ENCODE measurements at places on chromosomes 6 and 20. TPM values are rescaled to one million over a fixed set of nuclear protein-coding genes. Genes with fewer than 3 reads are reported as not detected.

The MEP1A gene
- total RNA-seq = not detected

The RBPJL gene
- not detected for total RNA-seq

The TRMT11 gene
- 28.6 TPM for total RNA-seq

The PLG gene
- 0.46 TPM for total RNA-seq

The CASS4 gene
- total RNA-seq = 12.5 TPM

DNA sequence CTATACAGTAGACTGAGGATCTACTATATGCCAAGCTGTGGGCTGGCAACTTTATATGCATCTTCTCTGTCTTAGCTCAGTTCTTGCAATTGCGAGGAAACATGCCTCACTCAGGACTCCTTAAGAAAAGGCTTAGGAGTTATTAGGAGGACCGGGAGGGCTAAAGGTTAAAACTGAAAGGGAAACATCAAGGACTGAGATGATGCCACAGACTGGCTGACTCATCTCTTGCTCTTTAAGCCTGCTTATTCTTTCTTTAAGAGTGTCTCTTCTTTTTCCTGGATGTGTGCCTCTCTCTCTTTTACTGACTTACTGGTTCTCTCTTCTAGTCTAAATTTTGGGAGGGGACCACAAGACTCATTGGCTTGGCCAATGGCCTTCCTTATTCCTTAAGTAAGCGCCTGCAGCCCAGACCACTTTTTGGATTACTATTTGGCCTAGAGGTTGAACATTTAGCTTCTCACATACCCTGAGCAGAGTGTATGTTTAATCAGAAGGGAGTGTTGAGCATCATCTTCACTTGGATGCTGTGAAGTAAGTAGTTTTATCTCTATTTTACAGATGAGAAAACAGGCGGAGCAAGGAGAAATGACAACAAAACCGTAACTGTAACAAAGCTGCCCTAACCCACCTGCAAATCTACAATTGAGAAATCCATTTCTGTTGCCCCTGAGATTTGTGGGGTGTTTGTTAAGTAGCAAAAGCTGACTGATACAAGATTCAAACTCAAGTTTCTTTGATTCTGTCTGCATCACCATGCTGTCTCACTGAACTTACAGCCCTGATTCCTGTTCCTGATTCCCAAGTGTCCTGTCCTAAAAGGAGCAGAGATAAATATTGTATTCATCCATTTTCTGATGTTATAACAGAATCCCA lies 7.2 kb upstream of the SDC4 start:
- H3K36me3 ChIP-seq = no peaks in the 10 kb centered on the region
- DNase-seq = no peak
- no peak overlapping the region for H3K4me3 ChIP-seq
- H3K4me1 ChIP-seq = peaks cover 6% of the 10 kb centered on the region
- H3K27ac ChIP-seq = peak overlapping the region; percentile 27
- no peaks in the 10 kb centered on the region for H3K27me3 ChIP-seq

- no peak for DNase-seq
- H3K4me1 ChIP-seq = no peaks in the 10 kb centered on the region
- H3K36me3 ChIP-seq = no peaks in the 10 kb centered on the region
- H3K4me3 ChIP-seq = no peak overlapping the region
- peaks cover 4% of the 10 kb centered on the region for H3K27me3 ChIP-seq
- H3K27ac ChIP-seq = no peak overlapping the region
Observed at GRCh38 chr20:2825761-2826160, 9.6 kb downstream of the TMEM239 start.

DNA sequence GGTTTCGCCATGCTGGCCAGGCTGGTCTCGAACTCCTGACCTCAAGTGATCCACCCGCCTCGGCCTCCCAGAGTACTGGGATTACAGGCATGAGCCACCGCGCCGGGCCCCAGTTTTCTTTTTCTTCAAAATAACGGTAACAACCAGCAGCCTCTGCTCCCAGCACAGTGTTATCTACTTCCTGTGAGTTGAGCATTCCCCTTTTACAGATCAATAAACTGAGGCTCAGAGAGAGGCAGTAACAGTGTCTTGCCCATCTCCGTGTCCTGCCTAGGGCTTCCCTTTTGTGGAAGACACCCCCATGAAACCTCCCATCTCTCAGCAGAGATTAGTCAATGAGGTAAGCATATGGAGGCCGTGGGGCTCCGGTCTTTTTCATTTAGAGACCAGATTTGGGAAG lies 29.6 kb downstream of the BPIFB1 start:
- no peak overlapping the region for H3K27ac ChIP-seq
- no peaks in the 10 kb centered on the region for H3K4me1 ChIP-seq
- H3K27me3 ChIP-seq = no peaks in the 10 kb centered on the region
- DNase-seq = no peak
- no peak overlapping the region for H3K4me3 ChIP-seq

DNA sequence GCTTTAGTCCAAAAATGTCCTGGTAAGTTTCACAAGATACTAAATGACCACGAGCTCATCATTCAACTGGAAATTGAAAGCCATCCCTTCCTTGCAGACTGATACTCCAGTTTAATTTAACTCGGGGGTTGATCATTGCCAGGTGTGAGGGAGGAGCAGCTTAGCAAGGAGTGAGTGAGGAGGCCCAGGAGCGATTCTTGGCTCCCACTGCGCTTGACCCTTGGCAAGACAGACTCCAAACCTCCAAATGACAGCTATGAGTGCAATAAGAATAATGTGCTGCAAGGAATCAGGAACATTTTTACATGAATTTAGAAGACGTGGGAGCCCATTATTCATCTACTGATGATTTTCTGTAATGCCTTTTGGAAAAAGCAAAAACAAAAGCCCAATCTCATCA lies 64.9 kb downstream of the LAMA4 start:
- H3K4me3 ChIP-seq = no peak overlapping the region
- no peak overlapping the region for H3K27ac ChIP-seq
- H3K4me1 ChIP-seq = no peaks in the 10 kb centered on the region
- DNase-seq = no peak
- H3K36me3 ChIP-seq = no peaks in the 10 kb centered on the region

GRCh38 chr6:2973676-2974075 lies 2.3 kb upstream of the SERPINB6 start:
- no peak overlapping the region for H3K4me3 ChIP-seq
- DNase-seq = no peak
- H3K27ac ChIP-seq = no peak overlapping the region
- H3K4me1 ChIP-seq = peaks cover 48% of the 10 kb centered on the region
- H3K36me3 ChIP-seq = no peaks in the 10 kb centered on the region
- H3K27me3 ChIP-seq = no peaks in the 10 kb centered on the region

- no peak overlapping the region for H3K27ac ChIP-seq
- H3K27me3 ChIP-seq = no peaks in the 10 kb centered on the region
- no peaks in the 10 kb centered on the region for H3K36me3 ChIP-seq
- H3K4me3 ChIP-seq = no peak overlapping the region
- H3K4me1 ChIP-seq = no peaks in the 10 kb centered on the region
Observed at GRCh38 chr6:25464225-25464624, 185.1 kb downstream of the CARMIL1 start.

DNA sequence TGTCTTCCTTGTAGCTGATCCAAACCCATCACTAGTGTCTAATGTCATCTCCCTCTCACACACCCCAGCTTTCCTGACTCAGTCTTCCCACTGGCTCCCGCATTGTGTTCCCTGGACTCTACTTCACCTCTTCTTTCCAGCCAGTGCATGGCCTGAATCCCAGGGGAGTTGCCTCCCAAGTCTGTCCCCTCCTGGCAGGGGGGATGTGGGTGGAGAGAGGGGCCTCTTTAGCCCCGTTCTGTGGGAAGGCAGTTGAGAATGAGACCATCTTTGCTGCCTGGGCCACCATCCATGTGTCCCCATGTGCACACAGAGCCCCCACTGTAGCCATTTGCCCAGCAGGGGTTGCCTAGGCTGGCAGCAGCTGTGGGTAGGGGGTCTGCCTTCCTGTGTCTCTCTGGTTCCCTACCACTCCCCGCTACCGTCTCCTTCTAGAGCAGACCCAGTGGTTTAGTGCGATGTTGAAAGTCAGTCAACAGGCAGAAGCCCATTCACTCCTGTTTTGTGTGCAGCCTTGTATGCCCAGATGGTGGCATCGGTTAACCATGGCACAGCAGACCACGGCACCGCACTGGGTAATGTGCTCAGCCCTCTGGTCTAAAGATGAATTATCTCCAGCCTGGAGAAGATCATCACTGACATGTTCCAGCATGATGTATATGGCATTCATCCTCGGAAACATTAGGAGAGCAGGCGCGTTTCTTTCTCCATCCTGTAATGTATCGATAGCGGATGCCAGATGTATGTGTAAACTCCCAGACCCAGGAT lies 178.8 kb upstream of the SNX9 start:
- H3K4me3 ChIP-seq = no peak overlapping the region
- no peak for DNase-seq
- H3K27me3 ChIP-seq = no peaks in the 10 kb centered on the region
- no peaks in the 10 kb centered on the region for H3K36me3 ChIP-seq

DNA sequence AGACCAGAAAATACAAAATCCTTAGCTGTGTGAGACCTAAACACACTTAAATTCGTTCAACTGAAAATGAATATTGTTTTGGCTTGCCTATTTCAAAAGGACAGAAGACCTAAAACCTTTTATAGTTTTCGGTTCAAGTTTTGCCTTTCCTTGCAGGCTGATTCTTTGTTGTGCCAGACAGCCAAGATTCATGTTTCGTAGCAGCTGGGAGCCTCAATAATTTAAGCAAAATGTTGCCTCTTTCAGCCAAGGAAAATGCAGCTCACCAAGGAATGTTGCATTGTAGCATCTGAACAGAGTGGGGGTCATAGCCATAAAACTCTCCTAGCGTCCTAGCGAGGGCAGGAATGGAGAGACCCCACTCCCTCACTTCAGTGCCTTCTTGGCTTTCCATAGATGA lies 92.3 kb upstream of the INSM1 start:
- no peaks in the 10 kb centered on the region for H3K36me3 ChIP-seq
- H3K4me3 ChIP-seq = no peak overlapping the region
- H3K4me1 ChIP-seq = no peaks in the 10 kb centered on the region
- no peak overlapping the region for H3K27ac ChIP-seq

DNA sequence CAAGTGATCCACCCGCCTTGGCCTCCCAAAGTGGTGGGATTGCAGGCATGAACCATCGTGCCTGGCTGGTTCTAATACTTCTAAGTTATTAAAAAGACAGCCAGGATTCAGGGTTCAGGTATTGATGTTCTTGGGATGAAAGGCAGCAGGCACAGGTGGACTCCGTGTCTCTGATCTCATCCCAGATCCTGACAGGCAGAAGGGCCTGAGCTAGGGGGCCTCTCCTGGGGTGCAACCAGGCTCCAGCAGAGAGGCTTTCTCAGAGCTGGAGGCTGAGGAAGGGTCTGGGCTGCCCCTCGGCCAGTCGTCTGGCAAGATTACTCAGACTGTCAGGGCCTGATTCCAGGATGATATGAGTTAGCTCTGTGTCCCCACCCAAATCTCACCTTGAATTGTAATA lies 106.3 kb downstream of the SCML4 start:
- H3K36me3 ChIP-seq = peaks cover 33% of the 10 kb centered on the region
- DNase-seq = no peak

GRCh38 chr20:44739942-44740341 lies 5.7 kb upstream of the KCNK15 start:
- no peak for DNase-seq
- H3K4me3 ChIP-seq = no peak overlapping the region

DNA sequence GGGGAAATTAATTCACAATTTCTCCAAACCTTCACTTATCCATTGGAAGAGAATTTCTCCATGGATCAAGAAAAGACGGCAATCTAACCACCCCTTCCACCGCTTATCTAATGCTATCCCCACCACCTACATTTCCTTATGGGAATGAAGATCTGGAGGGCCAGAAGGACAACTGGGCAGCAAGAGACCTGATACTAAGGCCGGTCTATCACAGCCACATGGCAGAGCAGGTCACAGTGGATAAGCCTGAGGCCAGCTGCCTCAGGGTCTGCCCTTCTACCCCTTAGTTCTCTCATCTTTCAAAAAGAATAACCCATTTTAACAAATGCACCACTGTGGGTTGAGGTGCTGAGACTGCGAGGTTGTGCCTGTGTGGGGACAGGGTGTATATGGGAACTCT lies 37.1 kb downstream of the MAN1A1 start:
- peak overlapping the region; percentile 79 for H3K27ac ChIP-seq
- no peaks in the 10 kb centered on the region for H3K27me3 ChIP-seq
- no peak overlapping the region for H3K4me3 ChIP-seq
- DNase-seq = no peak

- no peaks in the 10 kb centered on the region for H3K4me1 ChIP-seq
- no peak overlapping the region for H3K27ac ChIP-seq
- no peak for DNase-seq
- no peaks in the 10 kb centered on the region for H3K36me3 ChIP-seq
Observed at GRCh38 chr6:73803562-73804241, 107.7 kb downstream of the CD109 start.

DNA sequence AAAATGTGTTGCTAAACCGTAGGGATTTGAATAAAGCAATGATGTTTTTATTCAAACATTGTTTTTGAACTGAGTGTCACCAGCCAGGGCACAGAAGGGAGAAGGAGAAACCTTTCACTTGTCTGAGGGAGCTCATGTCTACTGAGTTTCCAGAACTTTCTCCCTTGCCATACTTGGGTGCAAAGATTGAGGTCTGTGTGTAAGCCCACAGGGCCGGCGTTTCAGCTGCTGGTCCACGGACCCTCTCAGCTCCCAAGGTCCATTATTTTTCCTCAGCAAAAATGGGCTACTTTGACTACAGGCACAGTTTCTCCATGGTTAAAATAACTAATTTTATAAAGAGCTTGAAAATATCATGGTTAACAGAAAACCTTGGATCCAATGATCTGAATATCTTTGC lies 32.6 kb downstream of the PSMG4 start:
- H3K4me3 ChIP-seq = no peak overlapping the region
- peaks cover 9% of the 10 kb centered on the region for H3K4me1 ChIP-seq
- no peaks in the 10 kb centered on the region for H3K36me3 ChIP-seq
- no peaks in the 10 kb centered on the region for H3K27me3 ChIP-seq

- H3K27me3 ChIP-seq = no peaks in the 10 kb centered on the region
- no peaks in the 10 kb centered on the region for H3K4me1 ChIP-seq
- no peak overlapping the region for H3K27ac ChIP-seq
- no peaks in the 10 kb centered on the region for H3K36me3 ChIP-seq
- no peak overlapping the region for H3K4me3 ChIP-seq
Observed at GRCh38 chr6:45721665-45722064, 294.0 kb downstream of the CLIC5 start.

- H3K36me3 ChIP-seq = no peaks in the 10 kb centered on the region
- no peak overlapping the region for H3K4me3 ChIP-seq
- H3K27me3 ChIP-seq = no peaks in the 10 kb centered on the region
- no peaks in the 10 kb centered on the region for H3K4me1 ChIP-seq
- no peak for DNase-seq
Observed at GRCh38 chr6:13053006-13053461, 275.3 kb downstream of the TBC1D7 start.

DNA sequence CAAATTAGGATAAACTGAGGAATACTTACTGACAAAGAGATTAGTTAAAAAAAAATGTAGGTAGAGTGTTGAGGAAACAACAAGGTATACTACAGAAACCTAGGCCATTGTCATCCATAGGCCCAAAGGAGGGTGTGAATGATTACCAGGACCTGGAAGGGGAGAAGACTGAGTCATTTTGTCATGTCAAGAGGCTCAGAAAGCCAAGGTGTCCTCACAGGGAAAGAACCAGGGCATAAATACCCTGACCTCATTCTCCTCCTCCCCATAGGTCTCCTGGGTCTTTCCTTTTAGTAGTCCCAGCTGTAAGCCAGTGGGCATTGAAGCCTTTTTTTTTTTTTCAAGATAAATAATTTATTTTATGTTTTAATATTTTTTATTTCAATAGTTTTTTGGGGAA lies 582.1 kb upstream of the JAG1 start:
- H3K4me1 ChIP-seq = no peaks in the 10 kb centered on the region
- no peak overlapping the region for H3K27ac ChIP-seq
- no peaks in the 10 kb centered on the region for H3K27me3 ChIP-seq
- no peaks in the 10 kb centered on the region for H3K36me3 ChIP-seq
- H3K4me3 ChIP-seq = no peak overlapping the region
